ENCODE measurements at places on chromosomes 2 and 18.

- DNase-seq: no peak
Measured at GRCh38 chr2:167287212-167287611, 398.9 kb downstream of the XIRP2 start.

DNA sequence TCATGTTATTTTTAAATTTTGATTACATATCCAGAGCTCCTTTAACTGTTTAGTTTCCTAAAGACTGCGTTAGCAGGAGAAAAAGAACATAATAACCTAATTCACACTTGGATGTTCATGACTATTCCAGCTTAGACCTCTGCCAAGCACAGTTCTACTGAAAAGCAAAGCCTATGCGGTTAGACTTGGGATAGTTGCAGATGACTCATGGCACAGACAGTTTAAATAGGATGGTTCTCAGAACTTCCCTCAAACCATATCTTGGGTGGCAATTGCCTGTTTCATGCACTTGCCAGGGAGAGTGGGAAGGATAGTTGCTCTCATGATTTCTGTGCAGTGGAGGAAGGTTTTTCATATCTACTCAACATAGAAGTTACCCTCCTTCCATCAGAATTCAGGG is 149.7 kb upstream of the KLHL29 start:
- no peak for DNase-seq

DNA sequence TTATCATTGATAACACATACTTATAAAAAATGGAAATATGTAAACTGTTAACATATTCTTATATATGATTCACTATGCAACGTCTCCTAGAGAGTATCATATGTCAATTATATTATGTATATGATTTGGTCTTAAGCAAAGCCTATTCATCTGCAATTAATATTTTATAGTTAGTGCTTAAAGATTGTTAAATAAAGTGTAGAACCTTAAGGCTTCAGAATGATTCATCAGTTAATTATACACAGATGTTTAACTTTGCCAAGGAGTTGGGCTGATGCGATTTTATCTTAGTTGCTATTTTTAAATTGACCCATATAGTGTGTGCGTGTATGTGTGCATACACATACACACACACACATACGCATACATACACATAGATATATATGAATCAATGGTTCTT is 323.1 kb downstream of the RBM43 start:
- DNase-seq: no peak

GRCh38 chr2:172736424-172737174 is 954 bp downstream of the RAPGEF4 start:
- no peak for DNase-seq

DNA sequence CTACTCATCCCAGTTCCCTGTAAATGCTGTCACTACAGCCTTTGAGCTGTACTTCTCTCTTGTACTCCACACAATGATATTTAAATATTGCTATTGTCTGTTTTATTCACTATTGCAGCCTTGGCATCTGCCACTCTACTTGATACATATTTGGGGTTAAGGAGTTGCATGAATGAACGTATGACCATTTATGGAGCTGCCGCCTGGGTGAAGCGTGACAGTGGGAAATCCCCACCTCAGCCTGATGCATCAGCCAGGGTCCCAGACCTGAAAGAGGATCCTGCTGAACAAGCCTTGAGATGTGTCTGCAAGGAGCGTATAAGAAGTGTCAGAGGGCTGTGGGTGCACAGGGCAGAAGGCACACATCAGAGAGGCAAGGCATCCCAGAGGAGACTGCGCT is 39.1 kb downstream of the MRPL35 start:
- peak; percentile 25 for DNase-seq

DNA sequence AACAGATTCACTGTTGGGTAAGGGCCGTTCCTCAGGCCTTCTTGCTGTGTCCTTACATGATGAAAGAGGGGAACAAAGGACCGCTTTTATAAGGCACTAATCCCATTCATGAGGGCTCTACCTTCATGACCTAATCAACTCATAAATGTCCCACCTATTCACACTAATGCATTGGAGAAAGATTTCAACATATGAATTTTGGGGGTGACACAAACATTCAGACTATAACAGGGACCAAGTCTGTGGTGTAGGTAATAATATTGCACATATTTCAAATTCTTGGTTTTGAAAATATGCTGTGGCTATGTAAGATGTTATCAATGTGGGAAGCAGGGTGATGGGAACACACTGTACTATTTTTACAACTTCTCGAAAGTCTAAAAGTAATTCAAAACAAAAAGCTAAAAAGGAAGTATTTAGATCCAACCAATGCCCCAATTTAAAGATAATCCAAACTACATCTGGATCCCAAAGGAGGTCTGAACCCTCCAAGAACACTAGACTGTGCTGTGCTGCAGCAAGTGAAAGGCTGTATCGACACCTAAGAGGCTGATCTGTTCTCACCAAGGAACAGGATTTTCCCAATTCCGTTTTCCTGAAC is 82.4 kb upstream of the TGIF1 start:
- DNase-seq: no peak

- no peak for DNase-seq
Measured at GRCh38 chr18:49645196-49645595, 83.3 kb downstream of the LIPG start.

DNA sequence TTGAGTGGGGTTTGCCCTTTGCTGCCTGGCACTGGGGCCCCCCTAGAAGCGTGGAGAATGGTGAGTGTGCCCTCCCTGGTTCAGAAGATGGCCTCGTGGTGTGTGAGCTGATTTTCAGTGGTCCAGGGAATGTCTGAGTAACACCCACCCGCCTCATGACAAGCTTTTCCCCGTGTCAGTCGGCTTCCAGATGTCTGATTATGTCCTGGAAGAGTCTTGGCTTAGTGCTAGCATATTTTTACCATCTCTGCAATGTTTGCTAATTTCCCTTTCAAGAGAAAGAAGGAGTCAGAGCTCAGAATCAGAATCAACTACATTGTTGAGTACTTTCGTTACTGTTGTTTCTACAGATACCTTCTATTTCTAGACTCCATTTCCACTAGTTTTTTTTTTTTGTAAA is 214.7 kb downstream of the SEPTIN10 start:
- DNase-seq: no peak

Measured in stimulated activated CD4-positive, alpha-beta T cell treated with anti-CD3 and anti-CD28 coated beads, TNF-alpha, amount 100 ng/mL, for 1 hour (primary cell).